Stimulated activated CD4-positive, alpha-beta T cell treated with anti-CD3 and anti-CD28 coated beads, Interleukin-12 subunit alpha, Interleukin-12 subunit beta, amount 100 ng/mL, for 48 hours (primary cell): ENCODE measurements at places on chromosomes 5 and 9.
A peak's percentile ranks its signal among the peaks of the same experiment; 100 is the strongest.

- peak; percentile 57 for DNase-seq
Measured at GRCh38 chr5:73201547-73202513, 28.8 kb downstream of the TMEM174 start.

DNA sequence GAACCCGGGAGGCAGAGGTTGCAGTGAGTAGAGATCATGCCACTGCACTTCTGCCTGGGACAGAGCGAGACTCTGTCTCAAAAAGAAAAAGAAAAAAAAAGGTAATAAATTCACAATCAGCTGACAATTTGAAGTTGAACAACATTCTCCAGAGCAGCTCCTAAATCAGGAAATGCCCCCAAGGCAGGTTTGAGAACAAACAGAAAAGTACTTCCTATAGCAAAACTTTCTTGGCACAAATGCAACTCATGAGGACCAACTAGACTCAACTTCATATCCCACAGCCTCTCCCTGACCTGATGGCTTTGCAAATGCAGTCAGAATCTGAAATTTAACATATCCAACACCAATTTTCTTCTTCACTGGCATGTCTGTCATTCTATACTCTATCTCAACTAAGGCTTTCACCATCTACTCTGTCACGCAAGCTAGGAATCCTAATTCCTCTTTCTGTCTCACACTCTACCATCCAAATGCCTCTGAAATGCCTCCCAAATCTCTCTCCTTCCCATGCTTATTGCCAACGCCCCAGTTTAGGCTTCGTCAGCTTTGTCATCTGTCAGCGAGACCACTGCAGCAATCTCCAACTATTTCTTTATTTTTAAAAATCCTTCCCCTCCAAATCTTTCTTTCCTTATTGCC lies 113.3 kb downstream of the MAPKAP1 start:
- DNase-seq, result no peak

- DNase-seq, result no peak
Measured at GRCh38 chr5:104755806-104756205, 1193.2 kb upstream of the NUDT12 start.

DNA sequence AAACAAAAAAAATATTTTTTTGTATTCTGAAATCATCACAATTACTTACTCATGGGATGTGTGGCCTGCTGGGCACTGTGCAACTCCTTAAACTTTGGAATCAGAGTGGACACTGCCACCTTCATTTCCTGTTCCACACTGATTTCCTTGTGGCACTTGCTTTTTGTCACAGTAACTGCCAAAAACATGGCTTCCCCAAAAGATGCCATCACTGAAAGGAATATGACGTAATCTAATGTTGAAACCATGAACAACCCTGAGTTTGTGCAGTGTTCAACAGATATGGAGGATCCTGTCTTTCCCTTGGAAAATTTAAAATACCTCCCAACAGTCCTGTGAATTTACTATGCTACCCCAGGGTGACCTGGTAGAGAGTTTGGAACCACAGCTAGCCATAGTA lies 12.6 kb upstream of the IL12B start:
- no peak for DNase-seq

DNA sequence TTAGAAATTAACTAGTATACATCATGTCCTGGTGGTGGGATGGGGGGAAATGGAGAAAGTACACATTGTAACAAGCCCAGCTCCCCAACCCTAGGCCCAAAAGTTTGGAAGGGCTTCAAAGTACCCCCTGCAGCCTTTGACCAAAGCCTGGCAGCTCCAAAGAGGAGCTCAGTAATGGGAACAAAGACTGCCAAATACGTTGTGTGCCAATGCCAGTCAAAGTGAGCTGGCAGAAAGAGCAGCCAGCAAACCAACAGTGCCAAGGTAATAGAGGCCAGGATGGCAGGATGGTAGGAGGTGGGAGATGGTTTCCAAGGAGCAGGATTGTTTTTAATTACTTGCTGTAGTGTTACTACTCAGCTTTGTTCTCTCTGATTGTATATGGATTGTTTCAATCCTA lies 248.3 kb downstream of the COX7C start:
- DNase-seq, result no peak

DNA sequence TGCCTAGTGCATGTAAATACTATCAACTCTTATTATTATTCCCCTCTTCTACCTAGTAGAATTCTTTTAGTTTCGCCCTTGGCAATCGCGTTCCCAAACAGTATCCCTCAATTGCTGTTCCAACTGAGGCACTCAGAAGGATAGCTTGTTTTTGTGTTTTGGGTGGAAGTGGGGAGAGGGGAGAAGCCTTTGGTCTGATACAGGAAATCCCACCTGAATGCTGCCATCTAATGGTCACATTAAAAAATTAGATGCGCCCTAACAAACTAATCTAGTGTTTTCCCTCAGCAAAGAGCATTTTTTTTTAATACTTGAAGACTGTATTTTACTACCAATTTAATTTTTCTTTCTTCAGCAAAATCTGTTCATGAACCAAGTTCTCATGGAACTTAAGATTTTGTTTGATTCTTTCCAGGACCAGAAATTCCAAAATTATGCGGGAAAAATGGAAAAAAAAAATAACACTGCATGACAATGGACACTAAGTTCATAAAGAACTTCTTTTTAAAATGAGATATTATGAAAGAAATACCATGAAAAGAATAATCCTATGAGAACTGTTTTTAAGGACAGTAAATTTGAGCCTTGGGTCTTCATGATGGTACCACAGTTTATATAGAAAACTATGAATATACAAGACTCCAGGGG lies 22.2 kb upstream of the GLDC start:
- DNase-seq, result no peak

DNA sequence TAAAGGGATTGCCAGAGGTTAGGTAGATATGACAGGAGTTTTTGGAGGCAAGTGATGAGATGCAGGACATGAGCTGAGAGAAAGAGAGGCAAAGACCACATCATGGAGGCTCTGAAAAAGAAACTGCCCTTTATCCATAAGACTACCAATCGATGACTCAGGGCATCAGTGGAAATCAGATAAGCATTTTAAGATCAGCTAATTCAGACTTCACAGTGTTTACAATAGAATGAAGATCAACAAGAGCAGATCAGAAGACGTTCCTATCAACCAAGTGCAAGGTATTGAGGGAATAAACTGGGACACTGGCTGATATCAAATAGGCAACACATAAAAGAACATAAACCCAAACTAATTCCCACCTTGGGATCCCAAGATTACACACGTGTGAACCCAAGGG lies 227.2 kb downstream of the SLCO4C1 start:
- no peak for DNase-seq

DNA sequence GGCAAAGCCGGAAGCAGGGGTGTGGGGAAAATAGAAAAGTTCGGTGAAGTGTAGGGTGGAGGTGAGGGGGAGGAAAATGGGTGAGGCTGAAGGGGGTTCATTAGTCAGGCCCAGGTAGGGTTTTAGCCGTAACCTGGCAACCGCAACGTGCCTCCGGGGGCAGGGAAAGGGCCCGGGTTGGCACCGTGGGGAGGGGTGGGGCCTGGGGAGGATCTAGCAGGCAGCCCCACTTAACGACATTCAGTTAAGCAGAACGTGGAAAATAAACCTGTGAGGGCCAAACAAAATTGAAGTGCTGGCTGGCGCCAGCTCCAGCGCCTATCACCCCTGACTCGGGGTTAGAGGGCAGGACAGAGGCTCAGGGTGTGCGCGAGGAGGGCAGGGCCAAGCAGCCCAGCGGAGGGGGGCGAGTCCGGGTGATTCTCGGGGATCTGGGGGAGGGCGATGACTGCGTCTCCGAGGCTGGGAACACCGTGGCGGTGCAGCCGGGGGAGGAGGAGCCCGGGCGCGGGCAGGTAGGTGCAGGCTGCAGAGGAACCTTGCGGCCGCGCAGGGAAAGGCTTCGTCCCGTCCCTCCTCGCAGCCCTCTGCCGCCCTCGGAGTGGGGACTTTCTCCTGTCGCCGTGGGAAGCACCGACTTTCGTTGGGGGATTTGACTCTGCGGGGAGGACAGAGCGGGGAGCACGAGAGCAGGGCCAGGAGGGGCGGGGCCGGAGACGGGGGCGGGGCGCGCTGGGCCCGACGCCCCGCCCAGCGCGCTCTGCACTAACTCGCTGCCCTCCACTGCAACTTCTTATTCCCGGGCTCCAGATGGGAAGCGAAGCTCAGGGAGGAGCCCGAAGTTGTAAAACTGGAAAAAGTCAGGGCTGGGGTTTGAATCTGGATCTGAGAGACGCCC lies 5.1 kb downstream of the RGS14 start:
- DNase-seq, result peak; percentile 66

GRCh38 chr9:131271506-131271931 lies 4.8 kb downstream of the FAM78A start:
- no peak for DNase-seq

- no peak for DNase-seq
Measured at GRCh38 chr5:370959-371810, 49.7 kb downstream of the AHRR start.

GRCh38 chr9:132898051-132898450 lies 19.4 kb downstream of the SPACA9 start:
- no peak for DNase-seq
